GM23248 (cell line): ENCODE measurements at places on chromosomes 13 and 19. TPM values are rescaled to one million over a fixed set of nuclear protein-coding genes. Genes with fewer than 3 reads are reported as not detected.
A peak's percentile ranks its signal among the peaks of the same experiment; 100 is the strongest.

The PLPPR3 gene
- total RNA-seq = 0.32 TPM in 1 of 2 replicates, not detected in the other

The SLC17A7 gene
- not detected in 2 replicates for total RNA-seq

The SHKBP1 gene
- 27.8 and 36.3 TPM in 2 replicates for total RNA-seq

The TPTE2 gene
- not detected in 2 replicates for total RNA-seq

The ANGPTL4 gene
- total RNA-seq = 11.4 and 13.1 TPM in 2 replicates

The CEACAM8 gene
- total RNA-seq = not detected in 2 replicates

The PSG11 gene
- total RNA-seq = not detected in 2 replicates

The C13orf46 gene
- 6.6 TPM in 1 of 2 replicates, not detected in the other for total RNA-seq

DNA sequence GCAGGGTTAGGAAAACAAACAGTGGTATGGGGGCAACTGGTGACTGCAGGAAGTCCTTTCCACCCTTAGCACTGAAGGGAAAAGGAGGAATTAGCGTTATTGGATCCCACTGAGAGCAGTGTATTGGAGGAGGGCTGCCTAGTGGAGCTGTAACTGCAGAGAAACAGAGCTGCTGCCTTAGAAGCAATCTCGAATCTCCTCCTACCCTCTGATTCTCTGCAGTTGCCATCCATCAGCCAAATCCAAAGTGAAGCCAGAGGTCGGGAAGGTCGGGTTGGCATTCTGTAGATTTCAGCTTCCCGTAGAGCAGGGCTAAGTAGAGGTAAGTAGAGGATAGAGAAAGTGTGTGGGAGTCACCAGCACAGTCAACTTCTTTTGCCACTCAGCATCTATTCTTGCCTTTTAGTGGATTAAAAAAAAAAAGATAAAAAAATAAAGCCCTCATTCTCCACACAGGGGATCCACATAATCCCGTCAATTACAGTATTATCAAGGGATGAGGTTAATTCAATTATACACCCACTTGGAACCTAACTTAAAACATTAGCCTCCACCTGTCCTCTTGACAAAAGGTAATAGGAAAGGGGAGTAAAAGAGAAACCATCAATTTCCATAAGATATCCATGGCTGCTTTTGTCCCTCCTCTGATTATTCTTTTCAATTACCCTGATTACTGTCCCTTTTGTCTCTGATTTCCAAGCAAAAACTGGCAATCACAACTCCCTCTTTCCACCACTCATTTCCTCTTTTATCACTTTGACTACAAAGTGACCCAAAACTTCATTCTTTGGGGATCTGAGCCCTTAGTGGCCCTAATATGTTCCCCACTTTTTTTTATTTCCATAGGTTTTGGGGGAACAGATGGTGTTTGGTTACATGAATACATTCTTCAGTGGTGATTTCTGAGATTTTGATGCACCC is 234.7 kb downstream of the RBM26 start:
- DNase-seq = no peak

- no peak for DNase-seq
Observed at GRCh38 chr19:23439623-23440022, 44.4 kb upstream of the ZNF91 start.

- DNase-seq = no peak
Observed at GRCh38 chr19:17982430-17982829, 15.5 kb downstream of the KCNN1 start.

DNA sequence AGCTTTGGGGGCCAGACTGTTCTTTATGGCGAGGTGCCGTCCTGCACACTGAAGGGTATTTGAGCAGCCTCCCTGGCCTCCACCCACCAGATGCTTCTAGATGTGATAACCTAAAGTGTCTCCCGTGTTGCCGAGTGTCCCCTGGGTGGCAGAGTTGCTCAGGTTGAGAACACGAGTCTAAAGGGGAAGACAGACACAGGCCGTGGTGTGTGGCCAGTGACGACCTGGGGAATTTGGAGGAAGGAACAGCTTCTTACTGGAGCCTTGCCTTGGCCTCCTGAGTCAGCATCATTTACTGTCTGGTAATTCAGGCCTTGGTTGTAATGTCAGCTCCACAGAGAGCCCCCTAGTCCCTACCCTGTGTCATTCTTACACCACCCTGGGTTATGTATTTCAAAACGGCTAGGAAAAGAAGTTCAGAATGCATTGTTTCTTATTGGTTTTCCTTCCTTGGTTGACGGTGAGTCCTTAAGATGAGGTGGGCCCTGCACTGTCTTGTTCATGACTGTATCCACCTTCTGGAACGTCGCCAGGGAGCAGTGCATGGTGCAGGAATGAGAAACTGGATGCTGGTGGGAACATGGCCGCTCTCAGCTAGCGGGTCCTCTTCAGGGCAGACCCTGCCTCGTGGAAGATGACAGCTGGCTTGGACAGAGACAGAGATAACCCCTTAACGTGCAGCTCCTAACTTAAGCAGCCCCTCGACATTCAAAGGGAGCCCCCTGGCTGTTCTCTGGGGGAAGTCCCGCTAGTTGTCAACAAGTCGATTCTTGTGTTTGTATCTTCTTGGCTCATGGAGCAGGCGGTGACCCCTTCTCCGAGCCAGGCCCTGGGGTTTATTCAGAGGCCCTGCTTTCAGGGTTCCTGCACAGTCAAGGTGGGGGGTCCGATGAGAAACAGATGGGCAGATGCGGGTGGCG is 7.2 kb downstream of the SIN3B start:
- DNase-seq = peak; percentile 14

GRCh38 chr19:56423276-56423984 is 19.3 kb downstream of the ZNF583 start:
- peak; percentile 7 for DNase-seq

- peak; percentile 84 for DNase-seq
Observed at GRCh38 chr19:2391118-2391725, 31.2 kb downstream of the TMPRSS9 start.

DNA sequence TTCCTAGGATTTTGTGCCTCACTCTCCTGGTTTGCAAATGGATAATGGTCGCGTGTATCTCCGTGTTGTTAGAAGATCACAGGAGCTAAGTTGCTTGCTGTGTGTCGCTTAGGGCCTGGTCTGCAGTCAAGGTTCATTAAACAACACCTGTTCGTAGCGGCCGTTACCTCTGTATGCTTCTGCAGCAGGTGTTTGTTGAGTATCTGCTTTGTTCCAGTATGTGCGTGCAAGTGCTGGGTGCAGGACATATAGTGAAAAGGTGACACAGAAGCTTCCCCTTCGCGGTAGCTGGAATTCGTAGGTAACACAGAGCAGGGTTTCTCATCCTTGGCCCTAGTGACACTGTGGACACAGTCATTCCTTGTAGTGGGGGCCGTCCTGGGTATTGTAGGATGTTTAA is 5.4 kb downstream of the MED25 start:
- DNase-seq = no peak

DNA sequence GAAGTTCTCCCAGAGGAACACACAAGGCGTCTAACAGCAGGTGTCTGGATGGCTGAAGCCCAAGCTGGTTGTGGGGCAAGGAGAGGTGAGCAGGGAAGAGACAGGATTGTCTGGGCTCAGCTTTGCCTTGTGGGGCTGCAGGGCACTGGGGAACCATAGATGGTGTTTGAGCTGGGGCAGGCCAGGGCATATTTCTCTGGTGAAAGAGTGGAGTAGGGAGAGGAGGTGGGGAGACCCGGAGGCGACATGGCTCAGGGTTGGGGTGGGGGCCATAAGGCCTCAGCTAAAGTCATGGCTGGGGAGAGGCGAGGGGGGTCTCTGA is 5.4 kb upstream of the PALM start:
- DNase-seq = no peak

DNA sequence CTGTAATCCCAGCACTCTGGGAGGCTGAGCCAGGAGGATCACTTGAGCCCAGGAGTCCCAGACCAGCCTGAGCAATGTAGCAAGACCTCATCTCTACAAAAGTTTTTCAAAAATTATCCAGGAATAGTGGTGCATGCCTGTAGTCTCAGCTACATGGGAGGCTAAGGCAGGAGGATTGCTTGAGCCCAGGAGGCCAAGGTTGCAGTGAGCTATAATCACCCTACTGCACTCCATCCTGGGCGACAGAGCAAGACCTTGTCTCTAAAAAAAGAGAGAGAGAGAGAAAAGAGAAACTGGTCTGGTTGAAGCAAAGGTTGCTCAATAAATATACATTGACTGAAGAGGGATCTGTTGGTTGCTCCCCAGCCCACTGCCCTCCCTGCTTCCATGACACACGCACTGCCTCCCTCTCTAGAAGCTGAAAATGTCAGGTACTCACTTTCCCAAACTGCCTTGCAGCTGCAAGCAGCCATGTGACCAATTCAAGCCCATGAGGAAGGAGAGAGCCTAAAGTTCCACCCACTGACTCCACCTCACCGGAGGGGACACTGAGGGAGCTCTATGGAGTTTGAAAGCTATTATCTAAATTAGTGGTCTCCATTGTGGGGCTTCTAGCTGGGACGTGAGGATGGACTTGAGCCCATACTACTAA is 14.0 kb downstream of the CEACAM16 start:
- peak; percentile 23 for DNase-seq

DNA sequence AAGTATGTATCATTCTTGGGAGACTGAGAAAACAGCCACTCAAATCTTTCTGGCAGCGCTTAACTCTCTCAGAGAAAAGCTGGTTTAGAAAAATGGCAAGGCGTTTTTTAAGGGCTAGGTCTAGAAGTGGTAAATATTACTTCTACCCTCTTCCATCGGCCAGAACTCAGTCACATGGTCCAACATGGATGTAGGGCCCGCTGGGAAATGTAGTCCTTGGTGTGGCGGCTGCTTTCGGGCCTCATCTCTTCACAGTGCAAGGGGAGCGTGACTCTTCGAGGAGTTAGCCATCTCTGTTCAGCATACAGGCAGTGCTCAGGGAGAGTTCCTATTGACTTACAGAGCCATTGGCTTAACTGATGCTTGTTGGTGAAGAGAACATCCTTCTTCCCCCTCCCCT is 6.3 kb downstream of the VSTM2B start:
- DNase-seq = no peak

GRCh38 chr19:48444129-48444935 is 1.5 kb upstream of the GRWD1 start:
- DNase-seq = no peak

DNA sequence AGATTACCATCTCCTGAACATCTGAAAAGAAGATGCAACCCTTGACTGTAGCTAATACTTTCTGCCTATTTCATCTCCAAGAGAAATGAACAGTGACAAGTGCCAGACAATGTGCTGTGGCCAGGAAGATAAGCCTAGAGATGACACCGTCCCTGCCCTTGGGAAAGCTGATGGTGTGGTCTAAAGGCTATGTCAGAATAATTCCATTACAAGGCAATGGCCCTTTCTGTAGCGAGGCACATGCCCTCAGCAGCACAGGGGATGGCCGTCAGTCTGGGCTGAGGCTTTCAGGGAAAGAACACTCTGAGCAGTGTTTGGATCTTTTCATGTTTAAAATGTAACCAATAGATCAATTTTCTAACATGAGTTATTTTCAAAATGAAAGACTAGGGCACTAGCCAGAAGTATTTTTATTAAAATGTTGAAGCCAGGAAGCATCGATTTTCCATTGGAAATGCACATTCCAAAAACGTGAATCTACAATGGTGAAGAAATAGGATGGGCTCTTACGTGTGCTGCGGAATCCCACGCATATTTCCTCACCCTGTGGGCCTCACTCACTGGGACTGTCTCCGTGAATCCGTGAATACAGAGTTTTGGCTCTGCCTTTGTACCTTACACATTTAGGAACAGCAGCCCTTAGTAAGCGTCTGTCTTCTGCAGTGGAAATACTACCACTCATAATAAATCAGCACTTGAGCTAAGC is 22.0 kb downstream of the COL4A1 start:
- DNase-seq = no peak

DNA sequence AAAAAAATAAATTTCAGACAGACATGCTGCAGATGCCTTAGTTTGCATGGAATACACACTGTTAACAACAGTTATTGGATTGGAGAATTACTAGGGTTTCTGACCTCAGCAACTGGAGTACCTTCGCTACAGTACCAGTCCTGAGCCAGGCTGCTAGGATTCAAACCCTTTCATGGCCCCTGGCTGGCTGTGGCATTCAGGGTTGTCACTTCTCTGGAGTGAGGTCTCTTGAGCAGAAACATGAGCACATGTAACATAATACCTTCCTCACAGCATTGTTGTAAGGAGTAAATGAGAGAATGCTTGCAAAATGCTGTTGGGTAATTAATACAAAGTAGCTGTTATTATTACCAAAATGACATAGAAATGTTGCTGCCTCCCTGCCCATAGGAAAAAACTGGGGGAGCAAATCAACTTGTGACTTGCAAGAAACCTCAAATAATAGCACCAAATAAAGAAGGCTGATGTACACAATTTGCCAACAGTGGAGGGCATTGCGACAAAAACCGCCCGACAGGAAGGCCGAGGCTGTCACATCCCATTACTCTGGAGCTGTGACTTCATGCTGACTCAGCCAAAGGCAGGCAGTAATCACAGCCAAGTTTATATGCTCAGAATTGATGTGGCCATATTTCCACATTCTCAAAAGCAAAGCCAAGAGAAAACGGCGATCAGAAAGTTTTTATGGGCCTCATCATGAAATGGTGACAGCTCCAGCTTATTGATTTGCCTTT is 100.4 kb downstream of the RFC3 start:
- peak; percentile 94 for DNase-seq

GRCh38 chr13:61954092-61954491 is 538.4 kb upstream of the PCDH20 start:
- peak; percentile 1 for DNase-seq

DNA sequence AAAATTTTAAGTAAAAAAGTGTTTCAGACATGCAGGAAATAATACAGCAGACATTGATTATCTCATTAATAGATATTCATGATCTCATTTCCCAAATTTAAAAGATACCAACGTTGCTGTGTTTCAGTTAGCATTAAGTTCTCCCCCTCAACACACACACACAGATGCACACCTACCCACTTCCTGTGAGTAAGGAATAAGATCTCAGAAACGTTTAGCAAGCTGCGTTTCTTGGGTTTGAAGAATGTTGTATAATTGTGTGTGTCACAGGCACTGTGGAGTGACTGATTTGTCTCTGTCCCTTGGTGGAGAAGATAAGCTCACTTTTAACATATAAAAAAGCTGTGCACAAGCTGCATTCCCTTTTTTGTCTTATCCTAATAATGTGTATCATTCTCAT is 196.8 kb downstream of the PDS5B start:
- peak; percentile 55 for DNase-seq

DNA sequence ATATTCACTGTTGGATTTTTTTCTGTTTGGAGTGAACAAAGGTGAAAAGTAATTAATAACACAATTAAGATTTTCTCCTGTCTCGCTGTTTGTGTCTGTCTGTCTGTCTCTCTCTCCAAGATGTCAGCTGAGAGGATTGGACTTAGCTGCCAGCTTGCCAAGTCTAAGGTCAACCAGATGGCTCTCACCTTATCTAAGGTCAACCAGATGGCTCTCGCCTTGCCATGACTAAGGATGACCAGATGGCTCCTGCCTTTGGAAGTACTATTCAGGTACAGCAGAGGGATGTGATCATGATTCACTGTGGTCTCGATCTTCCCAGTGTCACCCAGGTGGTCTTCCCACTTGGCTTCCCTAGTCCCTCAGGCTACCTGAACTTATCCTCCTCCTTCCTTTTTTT is 1436.4 kb downstream of the UQCRFS1 start:
- no peak for DNase-seq
